ENCODE measurements at places on chromosomes 12 and 14.

GRCh38 chr14:104444159-104445030 is 135.2 kb upstream of the C14orf180 start:
- no peak for DNase-seq

DNA sequence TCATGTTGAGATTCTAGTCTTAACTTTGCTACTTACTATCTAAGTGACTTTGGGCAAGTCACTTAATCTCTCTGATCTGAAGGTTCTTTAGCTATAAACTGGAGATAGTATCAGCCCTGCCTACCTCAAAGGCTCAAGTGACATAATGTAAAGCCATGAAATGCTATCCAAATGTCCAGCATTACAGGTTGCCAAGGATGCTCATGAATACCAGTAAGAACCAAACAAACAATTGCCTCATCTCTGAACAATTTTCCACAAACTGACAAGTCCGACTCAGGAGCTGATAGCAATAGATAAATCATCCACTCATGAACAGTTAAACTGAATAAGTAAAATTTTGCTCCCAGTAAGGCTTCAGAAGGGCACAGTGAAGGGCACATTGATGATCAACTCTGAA is 51.5 kb downstream of the LMNTD1 start:
- no peak for DNase-seq

DNA sequence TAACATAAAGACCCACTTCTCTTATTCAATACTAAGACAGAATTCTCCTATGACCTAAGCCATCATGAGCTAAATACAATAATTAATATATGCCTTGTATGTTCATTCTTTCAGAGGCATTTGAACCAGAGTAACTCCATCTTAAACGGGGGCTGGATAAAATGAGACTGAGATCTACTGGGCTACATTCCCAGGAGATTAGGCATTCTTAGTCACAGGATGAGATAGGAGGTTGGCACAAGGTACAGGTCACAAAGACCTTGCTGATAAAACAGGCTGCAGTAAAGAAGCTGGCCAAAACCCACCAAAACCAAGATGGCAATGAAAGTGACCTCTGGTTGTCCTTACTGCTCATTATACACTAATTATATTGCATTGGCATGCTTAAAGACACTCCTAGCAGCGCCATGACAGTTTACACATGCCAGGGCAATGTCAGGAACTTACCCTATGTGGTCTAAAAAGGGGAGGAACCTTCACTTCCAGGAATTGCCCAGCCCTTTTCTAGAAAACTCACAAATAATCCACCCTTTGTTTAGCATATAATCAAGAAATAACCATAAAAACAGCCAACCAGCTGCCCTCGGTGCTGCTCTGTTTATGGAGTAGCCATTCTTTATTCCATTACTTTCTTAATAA is 260.7 kb downstream of the SSPN start:
- DNase-seq = no peak

DNA sequence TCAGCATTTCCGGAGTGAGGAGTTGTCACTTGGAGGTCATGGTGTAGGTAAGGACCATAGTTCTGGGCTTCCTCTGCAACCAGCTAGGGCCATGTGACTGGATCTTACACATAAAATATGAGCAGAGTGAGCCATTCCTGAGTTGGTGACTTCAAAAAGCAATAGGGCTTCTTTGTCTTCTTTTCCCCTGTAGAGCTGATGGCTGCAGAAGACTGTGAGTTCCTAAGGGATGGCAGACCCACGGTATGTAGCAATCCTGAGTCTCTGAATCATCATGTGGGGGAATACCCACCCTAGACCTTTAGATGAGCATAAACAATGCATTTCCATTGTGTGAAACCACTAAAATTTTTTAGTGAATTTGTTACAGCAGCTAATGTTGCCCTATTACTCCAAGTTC is 151.1 kb upstream of the TBX3 start:
- peak; percentile 62 for DNase-seq

- no peak for DNase-seq
Measured at GRCh38 chr12:19243551-19243950, 114.0 kb downstream of the PLEKHA5 start.

- DNase-seq = no peak
Measured at GRCh38 chr14:20179880-20180279, 10.8 kb upstream of the OR11G2 start.

DNA sequence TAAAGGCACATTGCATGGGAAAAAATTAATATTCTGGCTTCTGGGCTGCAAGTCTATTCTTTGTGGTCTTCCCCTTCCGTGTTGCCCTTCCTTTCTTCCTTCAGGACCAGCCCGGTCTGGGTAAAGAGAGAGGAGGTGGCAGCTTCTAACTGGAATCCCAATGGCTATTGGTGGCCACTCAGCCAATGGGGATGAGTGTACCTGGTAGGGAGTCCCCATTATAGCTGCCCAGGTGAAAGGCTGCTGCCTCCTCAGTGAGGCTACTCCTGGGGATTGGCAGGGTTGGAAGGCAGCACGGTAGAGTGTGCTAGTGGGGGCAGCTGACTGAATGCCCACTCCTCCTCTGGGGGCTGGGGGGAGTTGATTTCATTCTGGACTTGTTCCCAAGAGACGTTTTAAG is 112.6 kb downstream of the RBM19 start:
- DNase-seq = no peak

DNA sequence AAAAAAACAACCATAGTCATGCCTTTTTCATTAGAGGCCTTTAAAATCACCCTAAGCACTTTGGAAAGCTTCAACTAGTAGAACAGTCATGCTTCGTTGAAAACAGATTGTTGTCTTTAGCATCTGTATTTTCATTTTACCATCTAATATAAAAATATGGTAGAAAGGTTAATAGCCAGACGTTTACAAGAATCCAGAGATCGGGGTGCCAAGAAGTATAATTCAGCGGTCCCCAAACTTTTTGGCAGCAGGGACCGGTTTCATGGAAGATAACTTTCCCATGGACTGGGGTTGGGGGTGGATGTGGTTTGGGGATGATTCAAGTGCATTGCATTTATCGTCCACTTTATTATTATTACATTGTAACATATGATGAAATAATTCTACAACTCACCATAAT is 138.4 kb downstream of the GLT1D1 start:
- DNase-seq = no peak

DNA sequence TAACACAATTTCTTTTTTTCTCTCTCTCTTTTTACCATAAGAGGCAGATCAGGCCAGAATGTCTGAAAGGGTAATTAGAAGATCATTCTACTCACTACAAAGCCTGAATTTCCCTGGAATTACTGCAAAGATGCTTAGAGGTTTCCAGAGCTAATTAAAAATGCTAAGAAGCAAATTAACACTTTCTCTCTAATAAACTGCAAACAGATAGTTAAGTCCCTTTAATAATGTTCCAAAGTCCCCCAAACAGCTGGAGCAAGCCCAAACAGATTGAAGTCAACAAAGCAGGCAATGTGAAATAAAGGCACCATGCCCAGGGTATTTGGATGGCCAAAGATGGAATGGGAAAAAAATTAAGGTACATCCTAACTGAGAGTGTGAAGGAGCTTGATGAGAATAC is 208.8 kb upstream of the LRFN5 start:
- no peak for DNase-seq

GRCh38 chr12:84741692-84742091 is 170.9 kb downstream of the SLC6A15 start:
- no peak for DNase-seq

DNA sequence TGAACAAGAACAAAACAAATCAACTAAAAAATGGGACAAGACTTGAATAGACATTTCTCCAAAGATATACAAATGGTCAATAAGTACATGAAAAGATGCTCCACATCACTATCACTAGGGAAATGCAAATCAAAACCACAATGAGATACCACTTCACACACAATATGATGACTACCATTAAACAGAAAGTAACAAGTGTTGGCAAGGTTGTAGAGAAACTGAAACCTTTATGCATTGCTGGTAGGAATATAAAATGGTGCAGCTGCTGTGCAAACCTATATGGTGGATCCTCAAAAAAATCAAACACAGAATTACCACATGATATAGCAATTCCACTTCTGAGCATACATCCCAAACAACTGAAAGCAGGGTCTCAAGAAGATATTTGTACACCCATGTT is 5.2 kb downstream of the SMAGP start:
- DNase-seq = no peak

- DNase-seq = no peak
Measured at GRCh38 chr14:35300228-35300627, 8.0 kb downstream of the PSMA6 start.

GRCh38 chr12:56521209-56521589 is 421 bp upstream of the RBMS2 start:
- no peak for DNase-seq

DNA sequence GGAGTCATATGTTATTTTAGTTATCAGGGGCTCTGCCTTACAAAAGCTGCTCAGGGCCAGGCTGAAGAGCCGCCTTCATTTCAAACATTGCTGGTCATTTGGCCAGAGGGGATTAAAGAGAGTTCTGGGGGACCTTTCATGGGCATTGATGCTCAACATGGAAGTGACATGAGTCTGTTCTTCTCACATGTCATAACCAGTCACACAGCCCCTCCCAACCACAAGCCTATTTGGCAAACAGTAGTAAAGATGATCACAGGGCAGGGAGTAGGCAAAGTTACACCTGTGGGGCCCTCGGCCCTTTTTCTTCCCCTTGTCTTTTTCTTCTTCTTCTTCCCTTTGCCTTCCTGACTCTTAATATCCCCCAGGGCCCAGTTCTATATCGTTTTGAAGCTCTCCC is 33.3 kb downstream of the CFAP54 start:
- no peak for DNase-seq

GRCh38 chr14:62585247-62585646 is 460.0 kb downstream of the KCNH5 start:
- no peak for DNase-seq

DNA sequence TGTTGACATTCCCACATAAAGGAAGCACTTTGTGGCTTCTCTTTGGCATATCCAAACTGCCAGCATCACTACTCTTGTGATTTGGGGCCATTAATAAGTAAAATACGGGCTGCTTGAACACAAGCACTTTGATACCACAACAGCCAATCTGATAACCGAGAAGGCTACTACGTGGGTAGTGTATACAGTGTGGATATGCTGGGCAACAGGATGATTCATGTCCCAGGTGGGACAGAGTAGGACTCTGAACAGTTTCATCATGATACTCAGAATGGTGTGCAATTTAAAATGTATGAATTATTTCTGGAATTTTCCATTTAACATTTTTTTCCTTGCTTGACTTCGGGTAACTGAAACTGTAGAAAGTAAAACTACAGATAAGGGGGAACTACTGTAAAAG is 225.0 kb upstream of the DDHD1 start:
- DNase-seq = no peak

GRCh38 chr12:129827866-129828384 is 75.9 kb downstream of the TMEM132D start:
- no peak for DNase-seq

DNA sequence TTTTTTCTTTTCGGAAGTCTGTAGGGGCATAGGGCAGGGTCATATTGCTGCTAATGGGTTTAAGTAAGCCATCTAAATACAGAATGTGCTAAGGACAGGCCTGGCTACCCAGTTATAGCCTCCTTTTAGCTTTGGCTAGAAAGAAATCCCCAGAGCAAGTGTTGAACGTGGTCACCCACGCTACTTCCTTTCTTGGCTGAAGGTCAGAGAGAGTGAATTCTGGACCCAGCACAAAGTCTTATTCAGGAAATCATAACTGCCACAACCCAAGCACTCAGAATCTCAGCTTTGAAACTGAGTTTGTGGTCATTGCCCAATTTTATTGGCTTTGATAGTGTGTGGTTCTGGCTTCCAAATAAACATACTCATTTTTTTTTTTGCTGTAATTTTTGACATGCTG is 542.1 kb upstream of the ATP2B1 start:
- no peak for DNase-seq

DNA sequence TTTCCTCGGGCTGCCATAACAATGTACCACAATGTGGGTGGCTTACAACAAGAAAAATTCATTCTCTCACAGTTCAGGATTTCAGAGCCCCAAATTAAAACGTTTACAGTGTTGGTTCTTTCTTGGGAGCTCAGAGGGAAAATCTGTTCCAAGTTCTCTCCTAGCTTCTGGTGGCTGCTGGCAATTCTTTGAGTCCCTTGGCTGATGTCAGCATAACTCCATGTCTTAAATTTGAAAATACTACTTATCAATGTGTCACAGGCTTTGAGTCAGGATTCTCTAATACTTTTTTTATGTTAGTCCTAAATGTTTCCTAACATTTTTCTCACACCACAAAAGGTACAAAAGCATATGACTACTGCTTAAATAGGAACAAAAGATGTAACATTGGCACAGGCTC is 198.4 kb upstream of the ATXN7L3B start:
- DNase-seq = no peak

- DNase-seq = no peak
Measured at GRCh38 chr12:5581616-5582015, 149.7 kb downstream of the NTF3 start.

All from fibroblast of skin of left biceps (primary cell).